ENCODE measurements at places on chromosomes 1 and 21.

DNA sequence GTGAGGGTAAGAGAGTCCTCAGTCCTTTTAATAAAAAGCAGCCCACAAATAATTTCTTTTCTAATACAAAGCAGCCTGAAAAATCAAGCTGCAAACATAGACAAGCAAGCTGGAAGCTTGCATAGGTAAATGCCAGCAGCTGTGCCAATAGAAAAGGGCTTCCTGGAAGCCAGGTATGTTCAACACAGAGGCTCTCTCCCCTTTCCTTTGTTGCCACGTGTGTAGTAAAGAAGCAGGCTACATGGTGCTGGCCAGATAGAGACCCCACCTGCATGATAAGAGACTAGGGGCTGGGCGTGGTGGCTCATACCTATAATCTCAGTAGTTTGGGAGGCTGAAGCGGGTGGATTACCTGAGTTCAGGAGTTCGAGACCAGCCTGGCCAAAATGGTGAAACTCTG, 50.1 kb upstream of the ERRFI1 start:
- DNase-seq, result no peak

DNA sequence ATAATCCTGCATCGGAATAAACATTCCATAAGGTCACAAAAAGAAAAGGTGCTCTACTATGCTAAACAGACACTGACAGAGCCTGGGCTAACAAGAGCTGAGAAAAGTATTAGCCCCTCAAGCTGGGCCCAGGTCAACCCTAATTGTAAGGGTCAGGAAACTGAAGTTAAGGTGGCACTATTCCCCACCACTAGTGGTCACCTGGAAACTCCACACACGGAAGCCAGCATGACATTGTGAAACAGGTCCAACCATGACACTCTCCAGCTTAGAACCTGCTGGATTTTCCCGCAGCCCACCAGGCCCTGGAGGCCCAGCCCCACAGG, 1.2 kb downstream of the PTTG1IP start:
- no peak for DNase-seq

DNA sequence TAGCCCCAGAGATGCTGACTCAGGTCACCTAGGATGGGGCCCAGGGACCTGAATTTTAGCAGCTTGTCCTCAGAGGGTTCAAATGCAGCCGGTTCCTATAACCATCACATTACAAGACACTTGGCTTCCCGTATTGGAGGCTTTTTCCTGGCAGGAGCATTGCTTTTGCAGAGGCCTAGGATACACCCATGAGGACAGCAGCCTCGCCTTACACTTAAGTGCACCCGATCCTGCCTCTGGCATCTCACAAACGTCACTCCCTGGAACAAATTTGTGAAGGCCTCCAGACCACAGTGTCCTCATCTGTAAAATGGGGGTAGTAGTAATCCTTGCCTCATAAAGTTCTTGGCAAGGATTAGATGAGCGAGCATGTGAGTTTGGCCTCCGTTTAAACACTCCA, 130.0 kb downstream of the KAZN start:
- no peak for DNase-seq

DNA sequence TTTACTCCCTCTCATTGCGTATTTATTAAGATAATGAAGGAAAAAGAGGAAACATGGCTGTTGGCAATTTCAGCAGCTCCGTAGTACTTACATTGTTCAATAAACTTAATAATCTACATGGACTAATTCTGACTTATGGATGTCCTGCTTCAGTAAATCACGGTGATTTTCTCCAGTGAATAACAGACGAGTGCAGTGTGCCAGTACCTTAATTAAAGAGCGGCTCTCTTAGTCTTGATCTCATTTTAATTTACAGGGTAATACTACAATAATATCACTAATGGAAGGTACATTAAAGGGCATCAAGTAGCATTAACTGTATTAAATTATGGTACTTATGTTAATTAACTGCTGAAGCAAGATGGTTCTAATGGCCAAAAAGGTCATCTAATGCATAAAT, 187.2 kb downstream of the NTNG1 start:
- no peak for DNase-seq

- no peak for DNase-seq
Observed at GRCh38 chr1:50265790-50266314, 157.1 kb downstream of the ELAVL4 start.

DNA sequence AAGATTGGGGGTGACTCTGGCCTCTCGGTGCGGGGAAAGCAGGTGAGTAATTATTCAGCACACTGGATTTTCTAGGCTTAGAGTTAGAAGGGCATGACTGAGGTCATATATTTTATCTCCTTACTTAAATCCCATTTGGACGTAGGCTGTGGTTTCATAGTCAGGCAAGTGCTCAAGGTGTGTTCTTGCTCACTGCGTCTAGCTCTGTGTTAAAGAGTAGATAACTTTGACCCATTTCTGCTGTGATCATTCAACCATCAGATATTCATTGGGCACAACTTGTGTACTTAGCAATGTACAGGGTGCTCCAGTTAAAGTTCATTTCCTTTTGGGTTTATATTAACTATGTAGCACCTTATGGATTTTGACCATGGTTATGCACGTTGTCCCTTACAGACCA, 14.6 kb downstream of the PFKFB2 start:
- DNase-seq, result no peak

DNA sequence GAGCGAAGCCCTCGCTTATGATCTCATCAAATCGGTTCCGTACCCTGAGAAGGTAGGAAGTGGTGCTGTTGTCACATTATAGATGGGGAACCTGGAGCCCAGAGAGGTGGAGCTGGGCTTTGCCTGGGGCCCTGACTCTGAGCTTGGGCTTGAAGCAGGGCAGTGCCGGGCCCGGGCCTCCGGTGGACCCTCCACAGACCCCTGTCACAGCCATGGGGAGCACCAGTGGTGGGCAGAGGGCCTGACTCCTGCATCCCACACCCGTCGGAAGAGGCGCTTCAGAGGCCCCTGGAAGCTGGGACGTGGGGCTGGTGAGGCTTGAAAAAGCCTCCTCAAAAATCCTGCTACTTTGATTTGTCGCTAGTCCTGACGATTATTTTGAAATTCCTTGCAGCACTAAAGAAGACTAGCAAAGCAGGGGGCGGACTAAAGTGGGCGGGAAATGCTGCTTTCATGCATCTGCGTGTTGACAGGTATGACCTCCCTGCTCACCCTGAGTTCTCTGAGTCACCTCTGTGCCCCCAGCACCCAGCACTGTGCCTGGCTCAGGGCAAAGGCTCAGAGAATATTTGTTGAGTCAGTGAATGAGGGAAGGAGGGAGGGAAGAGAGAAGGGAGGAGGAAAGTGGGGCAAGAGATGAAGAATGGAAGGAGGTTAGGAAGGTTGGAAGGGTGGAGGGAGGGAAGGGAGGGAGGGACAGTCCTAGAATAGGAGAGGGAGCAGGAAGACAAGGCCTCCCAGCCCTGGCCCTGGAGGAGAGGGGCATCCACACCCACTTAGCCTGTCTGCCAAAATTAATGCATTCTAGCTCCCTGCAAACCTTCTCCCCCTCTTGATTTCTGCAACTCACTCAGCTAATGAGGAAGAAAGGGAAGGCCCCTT, 262.8 kb upstream of the VAMP3 start:
- DNase-seq, result no peak

DNA sequence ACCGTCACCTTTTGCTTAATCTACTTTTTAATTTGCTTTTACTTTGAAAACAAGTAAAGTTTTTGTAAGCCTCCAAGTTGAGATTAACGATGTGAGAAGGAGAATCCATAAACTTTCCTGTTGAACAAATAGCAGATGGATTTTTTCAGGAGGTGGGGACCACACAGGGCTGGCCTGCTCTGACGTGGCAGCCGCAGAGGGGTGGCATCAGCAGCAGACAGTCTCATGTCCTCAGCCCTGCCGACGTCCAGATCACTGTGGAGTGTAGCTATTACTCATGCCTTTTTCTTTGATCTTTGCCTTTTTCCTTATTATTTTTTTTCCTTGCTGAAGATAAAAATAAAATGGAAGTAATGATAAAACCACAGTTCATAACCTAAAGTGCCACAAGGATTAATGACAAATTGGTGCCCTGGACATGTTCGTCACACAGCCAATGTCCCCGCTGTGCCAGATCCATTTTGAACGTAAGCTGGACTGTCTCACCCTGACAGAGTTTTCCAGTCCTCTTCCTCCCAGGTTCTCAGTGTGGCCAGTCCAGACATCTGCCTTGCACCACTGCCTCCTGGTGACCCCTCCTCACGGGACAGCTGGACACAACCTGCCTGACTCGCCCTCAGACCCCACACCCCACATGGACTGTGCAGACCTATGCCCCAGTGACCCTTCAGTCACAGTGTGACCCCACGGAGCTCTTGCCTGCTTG, 15.4 kb upstream of the ZBTB21 start:
- no peak for DNase-seq

- DNase-seq, result no peak
Observed at GRCh38 chr1:199084293-199084692, 445.5 kb downstream of the PTPRC start.

DNA sequence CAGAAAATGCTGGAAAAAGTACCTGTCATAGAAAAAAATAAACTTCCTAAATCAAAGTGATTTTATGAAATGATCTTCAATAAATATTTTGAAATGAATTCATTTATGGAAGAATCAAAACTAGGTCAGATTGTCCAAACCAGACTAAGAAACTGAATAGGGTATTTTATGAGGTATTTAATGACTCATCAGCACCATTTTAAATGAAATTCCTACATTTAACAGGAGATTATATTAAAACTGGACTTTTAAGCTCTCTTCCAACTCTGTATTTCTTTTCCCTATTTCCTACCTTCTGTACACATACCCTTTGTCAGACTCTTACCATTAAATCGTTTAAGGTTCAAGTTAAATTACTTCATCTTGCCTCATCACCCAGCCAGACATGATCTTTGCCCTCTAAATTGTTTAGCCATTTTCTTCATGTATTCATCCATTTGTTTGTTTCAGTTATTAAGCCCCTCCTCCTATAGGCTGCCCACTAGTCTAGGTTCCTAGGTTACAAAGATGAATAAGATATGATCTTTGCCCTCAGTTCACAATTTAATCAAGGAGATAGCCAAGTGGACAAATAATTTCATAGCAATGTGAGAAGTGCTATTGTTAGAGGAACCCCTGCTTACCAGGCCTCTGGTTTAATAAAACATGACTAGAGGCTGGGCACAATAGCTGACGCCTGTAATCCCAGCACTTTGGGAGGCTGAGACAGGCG, 25.0 kb downstream of the TATDN3 start:
- DNase-seq, result no peak

- no peak for DNase-seq
Observed at GRCh38 chr1:27864264-27864895, 8.0 kb upstream of the THEMIS2 start.

- no peak for DNase-seq
Observed at GRCh38 chr1:78339490-78339889, 151.3 kb upstream of the PTGFR start.

- no peak for DNase-seq
Observed at GRCh38 chr1:146031476-146031875, 9.9 kb upstream of the HJV start.

GRCh38 chr1:245168906-245169305, 14.1 kb downstream of the KIF26B start:
- no peak for DNase-seq

- DNase-seq, result no peak
Observed at GRCh38 chr1:66768965-66769364, 16.7 kb downstream of the DYNLT5 start.

GRCh38 chr21:44593598-44594405, 1.5 kb upstream of the KRTAP10-6 start:
- DNase-seq, result no peak

- no peak for DNase-seq
Observed at GRCh38 chr1:53367503-53368313, 39.8 kb upstream of the LRP8 start.

DNA sequence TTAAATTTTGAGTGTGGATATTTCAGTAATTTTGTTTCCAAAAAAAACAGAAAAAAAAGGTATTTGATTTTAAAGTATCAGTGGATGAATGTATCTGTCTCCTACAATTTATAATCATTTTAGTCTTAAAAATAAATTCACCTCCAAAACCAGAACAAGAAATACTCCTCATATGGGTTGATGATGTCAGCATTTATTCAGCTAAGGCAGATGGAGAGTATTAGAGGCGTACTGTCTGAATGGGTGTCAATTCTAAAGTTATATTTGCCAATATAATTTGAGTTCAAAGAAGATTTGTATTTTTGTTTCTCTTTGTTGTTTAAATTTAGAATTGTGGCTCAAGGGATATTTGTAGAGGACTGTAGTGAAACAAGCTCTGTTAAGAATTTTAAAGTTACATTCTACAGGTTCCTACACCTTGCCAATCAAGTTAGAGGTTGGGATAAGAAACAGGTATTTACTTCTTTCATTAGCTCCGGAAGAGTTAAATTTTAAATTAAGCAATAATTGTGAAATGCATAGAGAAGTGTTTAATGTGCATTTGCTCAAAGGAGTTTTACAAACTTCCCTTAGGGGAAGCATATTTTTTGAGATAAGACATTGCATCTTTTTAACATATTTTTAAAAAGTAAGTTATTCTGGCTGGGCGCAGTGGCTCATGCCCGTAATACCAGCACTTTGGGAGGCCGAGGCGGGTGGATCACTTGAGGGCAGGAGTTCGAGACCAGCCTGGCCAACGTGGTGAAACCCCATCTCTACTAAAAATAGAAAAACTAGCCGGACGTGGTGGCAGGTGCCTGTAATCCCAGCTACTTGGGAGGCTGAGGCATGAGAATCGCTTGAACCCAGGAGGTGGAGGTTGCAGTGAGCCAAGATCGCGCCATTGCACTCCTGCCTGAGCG, 1.2 kb downstream of the PLA2G4A start:
- no peak for DNase-seq

- DNase-seq, result peak; percentile 32
Observed at GRCh38 chr21:34544032-34544496, 32.1 kb upstream of the KCNE1 start.

- no peak for DNase-seq
Observed at GRCh38 chr1:245375789-245376460, 221.1 kb downstream of the KIF26B start.

- no peak for DNase-seq
Observed at GRCh38 chr1:68379085-68379478, 70.7 kb downstream of the RPE65 start.

GRCh38 chr1:210236840-210237409, 4.3 kb downstream of the SERTAD4 start:
- DNase-seq, result peak; percentile 16

DNA sequence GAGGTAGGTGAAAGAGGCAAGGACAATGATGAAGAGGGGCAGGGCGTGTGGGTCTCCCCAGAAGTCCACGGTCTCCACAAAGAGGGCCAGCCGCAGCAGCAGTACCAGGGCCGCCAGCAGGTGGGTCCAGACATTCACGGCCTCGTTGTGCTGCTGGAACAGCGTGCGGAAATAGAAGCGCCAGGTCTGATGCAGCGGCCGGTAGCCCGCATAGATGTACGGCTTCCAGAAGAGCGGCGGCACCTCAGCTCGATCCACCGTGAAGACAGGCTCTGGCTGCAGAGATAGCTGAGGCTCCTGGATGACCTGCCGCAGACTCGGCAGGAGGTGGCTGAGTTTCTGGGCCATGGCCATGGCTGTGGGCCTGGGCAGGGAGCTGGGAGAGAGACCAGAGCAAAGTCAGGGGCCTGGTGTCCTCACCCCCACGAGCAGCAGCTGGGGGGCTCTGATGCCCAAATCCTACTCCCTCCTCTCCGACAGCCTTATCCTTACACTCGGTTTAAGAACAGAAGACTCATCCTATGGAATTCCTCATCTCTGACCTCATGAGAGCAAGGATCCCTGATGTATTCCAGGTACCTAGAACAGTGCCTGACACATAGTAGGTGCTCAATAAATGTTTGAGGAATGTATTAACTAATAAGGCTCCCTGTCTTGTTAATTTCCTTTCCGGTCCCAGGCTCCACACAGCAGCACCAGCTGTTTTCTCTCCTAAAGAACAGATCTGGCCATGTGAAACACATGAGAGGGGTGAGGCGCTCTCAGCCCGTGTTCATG, 4.4 kb upstream of the AUNIP start:
- DNase-seq, result no peak
